ENCODE measurements at places on chromosomes 11 and 22. TPM values are rescaled to one million over a fixed set of nuclear protein-coding genes. Genes with fewer than 3 reads are reported as not detected.

The OR51A4 gene
- not detected for total RNA-seq

The GCAT gene
- 15.8 TPM for total RNA-seq

The PPARA gene
- 31.6 TPM for total RNA-seq

The PRRG4 gene
- 1.4 TPM for total RNA-seq
